H1 (cell line): ENCODE measurements at places on chromosomes 12 and 14. TPM values are rescaled to one million over a fixed set of nuclear protein-coding genes. Genes with fewer than 3 reads are reported as not detected.

Gene KCNA1
- total RNA-seq: 0.23 and 0.30 TPM in 2 replicates

Gene TCP11L2
- 7.1 and 7.7 TPM in 2 replicates for total RNA-seq

Gene RASAL1
- total RNA-seq: 5.0 and 6.4 TPM in 2 replicates

Gene MOAP1
- total RNA-seq: 17.3 and 18.3 TPM in 2 replicates

GRCh38 chr14:78657451-78657850 is 487.3 kb downstream of the NRXN3 start:
- DNase-seq: no peak

- DNase-seq: no peak
Observed at GRCh38 chr12:42187799-42188198, 43.1 kb upstream of the GXYLT1 start.

GRCh38 chr12:27236498-27236897 is 7.6 kb upstream of the STK38L start:
- no peak for DNase-seq

- no peak for DNase-seq
Observed at GRCh38 chr14:40362856-40363255, 930.6 kb upstream of the FBXO33 start.
